ENCODE measurements at places on chromosomes 16 and 17.
A peak's percentile ranks its signal among the peaks of the same experiment; 100 is the strongest.

DNA sequence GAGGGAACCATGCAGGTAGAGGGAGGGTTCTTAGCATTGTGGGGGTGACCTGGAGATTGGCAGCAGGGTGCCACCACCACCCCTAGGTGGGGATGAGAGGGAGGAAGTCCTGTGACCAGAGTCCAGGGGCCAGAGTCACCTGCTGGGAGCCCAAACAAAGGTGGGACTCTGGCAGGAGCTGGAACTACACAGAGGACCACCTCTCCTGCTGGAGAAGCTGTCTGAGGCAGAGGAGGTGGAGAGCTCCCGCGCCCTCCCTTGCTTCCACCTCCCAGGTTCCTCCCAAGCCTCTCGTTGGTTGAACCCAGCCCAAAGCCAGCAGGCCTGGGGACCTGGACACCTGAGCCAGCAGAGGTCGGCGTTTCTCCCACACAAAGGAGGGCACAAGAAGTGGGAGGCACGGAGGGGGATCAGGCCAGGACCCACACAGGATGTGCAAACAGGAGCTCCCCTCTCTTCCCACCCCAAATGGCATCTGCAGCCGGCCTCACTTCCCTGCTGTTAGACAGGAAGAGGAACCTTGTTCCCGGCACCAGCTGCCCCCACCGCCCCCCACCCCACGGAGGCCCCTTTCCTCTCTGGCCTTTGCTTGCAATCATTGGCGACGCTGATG is 154.6 kb downstream of the SEC14L1 start:
- DNase-seq, result no peak

- no peak for DNase-seq
These were observed 11.8 kb downstream of the NLRC5 start for GRCh38 chr16:57001026-57001679.

GRCh38 chr16:17519101-17519955 is 48.6 kb upstream of the XYLT1 start:
- DNase-seq, result peak; percentile 61

DNA sequence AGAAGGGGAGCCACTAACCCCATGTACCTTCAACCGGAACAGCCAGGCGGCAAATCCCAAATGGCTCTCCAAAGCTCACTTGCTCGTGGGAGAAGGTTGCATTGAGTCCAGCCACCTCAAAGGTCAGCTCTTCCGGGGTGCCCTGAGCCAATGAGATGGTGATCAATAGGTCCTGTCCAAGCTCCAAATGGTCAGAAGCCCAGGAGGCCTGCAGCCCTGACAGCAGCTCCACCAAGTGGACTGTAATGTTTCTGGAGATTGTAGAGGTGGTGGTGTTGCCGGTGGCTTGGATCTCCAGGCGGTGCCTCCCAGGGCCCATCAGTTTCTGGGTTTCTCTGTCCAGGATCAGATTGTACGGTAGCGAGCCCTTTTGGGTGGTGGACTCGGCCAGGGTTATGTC is 39.9 kb upstream of the BCO1 start:
- DNase-seq, result no peak

DNA sequence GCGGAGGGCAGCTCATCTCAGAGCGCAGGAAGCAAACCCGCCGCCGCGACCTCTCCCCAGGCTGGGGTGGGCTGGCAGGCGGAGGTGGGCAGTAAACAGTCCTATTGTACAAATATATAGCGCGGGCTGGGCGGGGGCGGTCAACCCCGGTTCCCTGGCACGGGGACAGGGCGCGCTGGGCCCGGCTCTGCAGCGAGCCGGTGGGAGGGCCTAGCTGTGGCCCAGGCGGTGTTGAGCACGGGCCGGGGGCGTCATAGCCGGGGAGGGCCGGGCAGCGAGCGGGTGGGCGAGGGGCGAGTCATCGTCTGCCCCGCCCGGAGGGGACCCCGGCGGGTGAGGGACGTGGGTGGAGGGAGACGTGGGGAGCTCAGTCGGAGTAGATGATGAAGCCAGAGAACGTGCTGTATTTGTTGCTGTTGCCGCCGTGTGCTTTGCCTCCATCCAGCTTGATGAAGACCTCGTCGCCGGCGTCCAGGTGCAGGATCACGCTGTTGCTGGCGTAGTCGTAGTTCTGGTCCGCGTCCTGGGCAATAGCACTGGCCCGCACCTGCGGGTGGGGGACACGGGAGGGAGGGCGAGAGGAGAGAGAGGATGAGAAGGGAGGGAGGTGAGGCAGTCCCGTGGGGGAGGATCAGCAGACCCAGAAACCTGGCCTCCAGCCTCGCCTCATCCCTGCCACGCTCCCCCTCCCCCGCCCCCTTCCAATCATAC is 8.1 kb downstream of the C1QL1 start:
- no peak for DNase-seq

DNA sequence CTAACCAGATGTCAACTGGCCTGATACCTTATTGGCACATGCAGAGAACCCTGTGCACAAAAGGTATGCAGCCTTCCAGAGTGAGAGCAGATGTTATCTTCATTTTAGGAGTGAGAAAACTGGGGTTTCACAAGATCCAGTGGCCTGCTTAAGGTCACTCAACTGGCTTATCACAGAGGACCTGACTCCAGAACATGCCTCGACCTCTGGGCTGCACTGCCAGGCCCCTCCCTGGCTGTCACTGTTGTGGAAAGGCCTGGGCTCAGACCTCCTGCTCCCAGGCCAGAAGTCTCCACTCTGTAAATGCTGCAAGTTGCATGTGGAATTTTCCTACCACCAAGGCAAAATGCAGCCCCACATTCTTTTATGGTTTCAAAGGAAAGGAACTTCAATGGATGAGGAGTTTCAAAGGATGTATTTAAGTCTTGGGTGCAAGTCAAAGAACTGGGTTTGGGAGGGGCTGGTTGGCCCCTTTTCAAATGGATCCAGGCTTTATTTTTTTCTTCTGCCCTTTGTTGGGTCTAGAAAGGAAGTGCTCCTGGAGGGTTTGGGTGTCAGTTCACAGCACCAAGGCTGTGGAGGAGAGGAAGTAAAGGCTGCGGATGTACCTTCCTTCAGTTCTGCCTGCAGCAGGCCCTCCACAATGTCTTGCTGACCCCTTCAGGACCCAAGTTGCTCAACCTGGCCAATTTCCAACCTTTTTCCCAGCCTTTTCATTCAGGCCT is 30.4 kb upstream of the SMPD3 start:
- DNase-seq, result no peak

- no peak for DNase-seq
These were observed 12.5 kb downstream of the ABCC3 start for GRCh38 chr17:50647187-50647586.

DNA sequence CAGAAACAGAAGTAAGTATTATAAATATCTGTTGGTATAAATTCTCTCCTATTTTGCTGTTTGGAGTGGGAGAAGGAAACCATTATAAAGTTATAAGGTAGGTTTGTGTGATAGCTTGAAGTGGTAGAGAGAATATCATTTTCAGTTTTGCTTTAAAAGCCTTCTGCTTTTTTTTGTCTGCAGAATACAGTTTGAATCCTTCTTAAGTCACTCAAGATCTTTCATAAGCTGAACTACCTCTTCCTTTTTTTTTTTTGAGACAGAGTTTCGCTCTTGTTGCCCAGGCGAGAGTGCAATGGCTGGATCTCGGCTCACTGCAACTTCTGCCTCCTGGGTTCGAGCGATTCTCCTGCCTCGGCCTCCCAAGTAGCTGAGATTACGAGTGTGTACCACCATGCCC is 9.0 kb downstream of the ATAD5 start:
- no peak for DNase-seq

DNA sequence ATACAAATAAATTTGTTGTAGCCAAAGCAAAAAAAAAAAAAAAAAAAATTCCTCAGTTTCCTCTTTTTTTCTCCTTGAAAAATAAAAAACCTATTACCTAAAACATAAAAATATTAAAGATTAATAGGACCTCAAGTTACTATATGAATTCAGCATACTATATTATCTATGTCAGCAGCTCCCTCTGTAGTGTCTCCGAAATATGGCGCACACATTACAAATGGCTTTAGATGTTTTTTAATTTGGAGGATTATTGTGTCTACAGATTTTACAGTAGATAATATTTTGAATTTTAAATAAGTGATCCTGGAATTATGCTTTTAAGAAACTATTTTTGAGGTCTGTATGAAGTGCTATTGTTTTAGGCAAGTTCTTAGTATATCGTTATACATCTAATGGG is 94.4 kb downstream of the NLK start:
- DNase-seq, result no peak

DNA sequence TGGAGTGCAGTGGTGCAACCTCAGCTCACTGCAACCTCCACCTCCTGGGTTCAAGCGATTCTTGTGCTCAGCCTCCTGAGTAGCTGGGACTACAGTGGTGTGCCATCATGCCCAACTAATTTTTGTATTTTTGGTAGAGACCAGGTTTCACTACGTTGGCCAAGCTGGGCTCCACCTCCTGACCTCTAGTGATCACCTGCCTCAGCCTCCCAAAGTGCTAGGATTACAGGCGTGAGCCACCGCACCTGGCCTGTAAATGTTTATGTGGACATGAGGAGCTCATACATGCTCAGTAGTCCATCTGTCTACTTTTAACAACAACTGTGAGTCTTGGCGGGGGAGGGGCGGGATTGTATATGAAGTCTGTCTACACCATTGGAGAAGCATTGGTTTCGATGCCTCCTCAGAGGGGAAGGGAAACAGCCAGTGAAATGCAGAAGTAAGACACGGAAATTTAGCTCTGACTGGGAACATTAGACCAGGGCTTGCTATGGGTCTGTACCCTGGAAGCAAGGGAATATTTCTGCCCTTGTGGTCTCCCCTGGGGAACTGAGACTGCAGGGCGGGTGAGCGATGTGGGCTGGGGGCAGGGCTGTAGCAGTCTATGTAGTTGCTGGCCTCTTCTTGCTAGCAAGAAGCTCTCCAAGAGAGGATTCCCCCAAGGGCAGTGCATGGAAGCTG is 9.3 kb downstream of the NUBP1 start:
- no peak for DNase-seq

GRCh38 chr17:16446338-16446983 is 31.1 kb downstream of the TRPV2 start:
- no peak for DNase-seq

- DNase-seq, result no peak
These were observed 47.3 kb downstream of the TBC1D16 start for GRCh38 chr17:79988185-79988971.

DNA sequence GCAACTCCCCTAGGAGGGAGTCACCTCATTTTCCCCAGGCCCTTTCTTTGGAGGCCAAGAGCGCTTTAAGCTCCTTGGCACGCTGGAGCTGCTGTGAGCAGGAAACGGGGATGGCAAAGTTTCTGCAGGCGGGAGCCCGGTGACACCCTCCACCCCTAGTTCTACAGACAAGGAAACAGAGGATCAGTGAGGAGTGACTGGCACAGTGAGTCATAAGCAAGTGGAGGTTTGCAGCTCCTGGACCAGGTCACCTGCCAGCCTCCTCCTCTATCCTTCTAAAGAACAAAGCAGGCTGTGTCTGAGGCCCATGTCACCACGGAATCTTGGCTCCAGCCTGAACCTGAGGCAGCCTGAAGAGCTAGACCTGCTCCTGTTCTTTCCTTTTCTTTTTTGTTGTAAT is 141.9 kb downstream of the TMEM132E start:
- DNase-seq, result no peak

DNA sequence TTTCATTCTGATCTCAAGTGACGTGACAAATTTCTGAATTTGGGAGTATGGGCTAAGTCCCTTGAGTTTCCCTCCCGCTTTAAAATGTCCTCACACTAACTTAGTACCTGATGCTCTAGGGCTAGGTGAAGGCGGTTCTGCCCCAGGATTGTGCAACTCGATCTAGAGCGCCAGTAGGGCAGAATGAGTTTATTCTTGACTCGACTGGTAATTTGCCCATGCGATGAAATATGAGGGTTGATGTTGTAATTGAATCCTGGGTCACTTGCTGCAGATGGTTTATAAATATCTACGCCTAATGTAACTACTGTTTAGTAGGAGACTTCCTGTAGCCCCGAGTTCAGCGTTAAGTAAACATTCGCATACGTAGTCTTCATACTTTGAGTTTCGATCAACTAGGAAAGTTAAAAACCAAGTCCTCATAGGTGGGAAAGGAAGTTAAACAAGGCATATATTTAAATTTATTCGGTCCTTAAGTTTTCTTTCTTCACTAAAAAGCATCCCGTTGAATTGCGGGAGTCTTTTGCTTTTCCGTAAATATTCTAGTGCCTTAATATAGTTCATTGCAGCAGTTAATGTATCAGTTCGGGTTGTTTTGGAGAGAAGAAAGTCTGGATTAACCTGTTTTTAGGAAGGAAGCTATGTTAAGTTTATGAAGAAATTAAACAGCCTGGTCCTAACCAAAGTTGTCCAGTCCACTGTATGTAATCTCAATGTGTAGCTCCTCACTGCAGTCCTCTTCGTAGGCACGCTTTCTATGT is 1.6 kb downstream of the CTCF start:
- peak; percentile 40 for DNase-seq

DNA sequence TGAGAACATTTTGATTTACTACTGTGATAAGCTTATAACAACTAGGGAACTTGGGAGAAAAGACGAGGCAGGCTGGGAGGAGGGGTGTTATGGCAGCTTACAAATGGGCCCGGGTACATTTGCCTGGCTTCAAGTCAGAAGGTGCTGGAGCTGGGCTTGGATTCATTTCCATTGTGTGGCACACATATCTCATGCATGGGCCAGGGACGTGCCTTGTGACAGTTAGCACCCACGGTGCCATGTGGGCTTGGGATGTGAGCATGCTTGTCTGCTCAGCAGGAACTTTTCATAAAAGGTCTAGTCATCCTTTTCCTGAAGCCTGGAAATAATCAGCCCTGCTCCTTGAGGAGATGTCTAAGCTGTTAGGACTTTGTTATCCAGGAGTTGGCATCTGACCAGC is 572.2 kb downstream of the CDH13 start:
- no peak for DNase-seq

DNA sequence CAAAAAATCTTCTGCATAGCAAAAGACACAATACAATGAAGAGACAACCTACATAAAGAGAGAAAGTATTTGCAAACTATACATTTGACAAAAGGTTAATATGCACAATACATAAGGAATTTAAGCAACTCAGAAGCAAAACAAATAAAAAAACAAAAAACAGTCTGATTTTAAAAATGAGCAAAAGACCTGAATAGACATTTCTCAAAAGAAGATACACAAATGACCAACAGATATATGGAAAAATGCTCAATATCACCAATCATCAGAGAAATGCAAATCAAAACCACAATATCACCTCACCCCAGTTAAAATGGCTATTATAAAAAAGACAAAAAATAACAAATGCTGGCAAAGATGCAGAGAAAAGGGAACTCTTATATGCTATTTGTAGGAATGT is 32.7 kb downstream of the HSF5 start:
- no peak for DNase-seq

DNA sequence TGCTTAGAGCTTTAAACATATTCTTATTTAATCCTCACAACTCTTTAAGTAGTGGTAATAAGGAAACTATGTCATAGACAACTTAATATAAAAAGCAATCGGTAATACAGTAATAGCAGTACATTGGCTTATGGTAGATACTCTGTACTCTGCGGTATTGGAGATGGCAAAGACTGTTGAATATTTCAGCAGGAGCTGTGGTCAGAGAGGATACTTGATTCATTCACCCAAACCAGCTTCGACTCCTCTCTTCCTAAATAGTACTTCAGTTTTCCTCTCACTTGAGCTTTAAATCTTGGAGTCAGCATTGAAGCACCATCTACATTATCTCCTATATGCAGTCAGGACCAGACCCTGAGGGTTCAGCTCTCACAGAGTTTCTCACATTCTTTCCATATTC is 169.3 kb downstream of the CYB561 start:
- DNase-seq, result no peak
